ENCODE measurements at places on chromosomes 13 and 19.

- DNase-seq: no peak
These were observed 1149.1 kb upstream of the PRR20A start for GRCh38 chr13:55991666-55992065.

DNA sequence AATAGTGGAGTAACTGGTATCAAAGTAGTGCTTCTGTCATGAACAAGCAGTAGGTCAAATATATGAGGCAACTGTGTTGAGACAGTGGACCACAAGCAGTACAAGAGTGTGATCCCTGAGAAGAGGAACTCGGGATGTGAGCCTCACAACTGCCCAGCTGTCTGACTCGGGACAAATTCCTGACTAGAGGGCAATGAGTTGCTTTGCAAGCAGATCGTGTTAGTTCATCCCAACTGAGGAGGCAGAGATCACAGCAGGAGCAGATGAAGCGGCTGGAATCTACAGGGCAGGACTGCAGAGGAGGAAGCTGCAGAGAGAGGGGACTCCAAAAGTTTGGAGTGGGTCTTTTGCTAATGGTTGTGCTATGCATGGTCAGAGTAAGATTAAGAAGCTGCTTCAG is 741.1 kb downstream of the DIAPH3 start:
- DNase-seq: no peak

GRCh38 chr13:107721125-107721869 is 494.0 kb downstream of the LIG4 start:
- no peak for DNase-seq

- no peak for DNase-seq
These were observed 16.0 kb downstream of the LSM4 start for GRCh38 chr19:18306888-18307260.

DNA sequence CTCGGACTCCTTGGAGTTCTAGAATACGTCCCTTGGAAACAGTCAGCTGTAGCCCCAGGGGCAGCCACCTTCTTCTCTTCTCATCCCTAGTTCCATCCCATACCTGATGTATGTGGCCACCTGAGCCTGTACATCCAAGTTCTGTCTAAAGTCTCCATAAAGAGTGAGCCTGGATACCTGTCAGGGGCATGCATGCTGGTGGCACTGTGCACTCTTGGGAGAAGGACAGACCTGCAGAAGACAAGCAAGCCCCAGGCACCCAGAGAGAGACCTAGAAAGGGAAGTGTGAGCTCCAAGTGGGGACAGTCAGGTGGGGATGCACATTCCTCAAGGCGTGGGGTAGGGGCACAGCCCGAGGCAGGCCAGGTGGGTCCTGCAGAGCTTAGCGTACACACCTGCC is 21.4 kb downstream of the SIAH3 start:
- no peak for DNase-seq

DNA sequence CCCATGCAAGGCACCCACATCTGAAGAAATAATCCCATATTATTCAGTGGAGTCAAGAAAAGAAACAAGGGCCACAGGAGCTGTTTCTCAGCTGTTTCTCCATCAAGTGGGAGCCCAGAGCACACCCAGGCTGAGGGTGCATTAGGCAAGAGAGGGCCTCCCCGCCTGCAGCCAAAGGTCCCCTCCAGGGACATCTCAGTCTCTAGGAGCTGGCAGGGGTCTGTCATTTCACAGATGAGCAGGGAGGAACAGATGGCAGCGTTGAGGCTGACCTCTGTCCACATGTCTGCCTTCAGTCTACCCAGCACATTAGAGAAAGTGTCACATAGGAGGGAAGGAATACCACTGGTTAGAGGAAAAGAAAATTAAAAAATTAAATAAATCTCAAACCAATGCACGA is 157.7 kb downstream of the ZNF536 start:
- no peak for DNase-seq

DNA sequence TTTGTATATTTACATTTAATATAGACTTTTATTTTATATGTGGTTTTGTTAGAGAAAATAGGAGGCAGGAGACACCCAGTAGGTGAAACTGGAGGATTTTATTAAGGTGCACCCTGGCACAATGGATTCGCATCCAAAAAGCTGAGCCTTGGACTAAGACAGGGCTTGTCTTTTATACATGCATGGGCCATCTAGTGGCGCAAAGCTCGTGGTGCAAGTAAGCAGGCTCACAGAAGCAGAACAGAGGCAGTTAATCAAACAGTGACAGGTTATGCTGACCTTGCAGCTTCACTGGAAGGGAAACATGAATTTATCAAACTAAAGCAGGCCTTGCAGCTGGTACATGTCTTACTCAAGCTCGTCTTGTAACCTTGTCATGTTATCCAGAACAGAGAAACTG is 58.8 kb upstream of the ZNF681 start:
- no peak for DNase-seq

GRCh38 chr13:82963226-82964099 is 918.8 kb downstream of the SLITRK1 start:
- no peak for DNase-seq

DNA sequence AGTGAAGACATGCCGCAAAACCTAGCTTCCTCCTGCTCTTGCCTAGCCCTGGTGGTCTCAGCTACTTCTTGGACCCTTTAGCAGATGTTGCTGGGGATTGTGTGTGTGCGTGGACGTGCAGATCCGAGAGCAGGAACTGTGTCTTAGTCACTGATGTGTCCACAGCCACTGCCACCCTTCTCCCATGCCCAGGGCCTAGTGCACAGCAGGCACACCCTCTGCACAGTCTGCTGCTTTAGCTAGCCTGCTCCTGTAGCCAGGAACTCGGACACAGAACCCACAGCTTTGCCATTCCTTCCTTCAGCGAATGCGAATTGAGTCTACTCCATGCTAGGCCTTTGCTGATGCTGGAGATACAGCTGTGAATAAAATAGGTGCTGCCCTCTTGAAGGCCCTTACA is 2.3 kb downstream of the CLPTM1 start:
- no peak for DNase-seq

GRCh38 chr13:109007946-109008345 is 378.5 kb downstream of the MYO16 start:
- DNase-seq: no peak

- DNase-seq: no peak
These were observed 2.8 kb downstream of the NACC1 start for GRCh38 chr19:13120817-13121216.

GRCh38 chr19:18593367-18594095 is 4.9 kb downstream of the REX1BD start:
- DNase-seq: no peak

- no peak for DNase-seq
These were observed 65.5 kb downstream of the TBC1D4 start for GRCh38 chr13:75416327-75417011.

DNA sequence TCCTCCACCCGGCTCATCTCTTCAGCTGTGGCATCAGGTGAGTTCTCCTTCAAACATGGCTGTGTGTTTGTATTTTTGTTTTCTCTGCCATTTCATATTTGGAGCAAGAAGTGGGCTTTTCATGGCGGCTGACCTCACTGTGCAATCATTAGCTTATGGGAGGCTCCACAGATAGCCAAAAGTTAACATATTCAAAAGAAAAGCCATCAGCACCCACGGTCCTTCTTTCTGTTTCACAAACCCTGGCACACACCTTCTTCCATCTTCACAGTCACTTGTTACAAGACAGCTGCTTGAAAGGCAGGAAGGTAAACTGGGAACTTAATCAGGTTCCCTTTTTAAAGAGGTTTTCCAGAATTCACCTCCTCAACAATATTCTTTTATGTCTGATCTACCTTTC is 69.3 kb upstream of the ATP12A start:
- DNase-seq: no peak

DNA sequence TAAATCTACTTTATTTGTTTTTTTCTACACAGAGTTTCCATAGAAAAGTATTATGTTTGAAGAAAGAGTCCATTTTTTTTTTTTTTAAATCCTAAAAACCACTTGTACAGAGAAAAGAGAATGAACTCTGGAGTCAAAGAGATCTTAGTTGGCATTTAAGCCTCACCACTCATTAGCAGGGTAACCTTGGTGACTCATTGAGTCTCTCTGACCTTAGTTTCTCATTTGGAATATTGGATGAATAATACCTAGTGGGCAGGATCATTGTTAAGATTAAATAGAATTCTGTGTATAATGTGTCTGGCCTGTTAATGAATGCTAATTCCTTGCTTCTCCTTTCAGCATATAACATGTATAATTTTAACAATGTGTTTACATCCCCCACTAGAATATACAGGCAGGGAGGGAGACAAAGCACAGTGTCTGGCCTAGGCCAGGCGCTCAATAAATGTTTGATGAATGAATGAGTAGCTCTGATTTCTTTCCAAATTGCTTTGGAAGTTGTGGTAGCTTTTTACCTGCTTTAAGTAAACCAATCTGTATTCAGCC is 48.7 kb upstream of the MYCBP2 start:
- DNase-seq: no peak

- DNase-seq: no peak
These were observed 423.8 kb downstream of the KLF5 start for GRCh38 chr13:73482556-73482955.

DNA sequence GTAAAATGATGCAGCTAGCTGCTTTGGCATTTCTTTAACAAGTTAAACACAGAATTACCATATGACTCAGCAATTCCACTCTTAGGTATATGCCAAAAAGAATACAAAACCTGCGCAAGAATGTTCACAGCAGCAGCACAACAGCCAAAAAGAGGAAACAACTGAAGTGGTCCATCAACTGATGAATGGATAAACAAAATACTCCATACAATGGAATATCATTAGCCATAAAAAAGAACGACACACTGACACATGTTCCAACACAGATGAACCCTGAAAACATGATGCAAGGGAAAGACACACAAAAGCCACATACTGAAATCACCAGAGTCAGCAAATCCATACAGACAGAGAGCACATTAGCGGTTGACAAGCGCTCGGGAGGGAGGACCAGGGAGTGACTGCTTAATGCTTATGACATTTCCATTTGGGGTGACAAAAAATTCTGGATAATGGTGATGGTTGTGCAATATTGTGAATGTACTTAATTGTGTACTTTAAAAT is 3.0 kb downstream of the PCID2 start:
- DNase-seq: no peak

- peak; percentile 32 for DNase-seq
These were observed 18.9 kb downstream of the VASP start for GRCh38 chr19:45526143-45526542.

- DNase-seq: peak; percentile 2
These were observed 322.8 kb upstream of the EDNRB start for GRCh38 chr13:78241278-78241919.

- peak; percentile 16 for DNase-seq
These were observed 693 bp downstream of the RFXAP start for GRCh38 chr13:36819739-36820090.

DNA sequence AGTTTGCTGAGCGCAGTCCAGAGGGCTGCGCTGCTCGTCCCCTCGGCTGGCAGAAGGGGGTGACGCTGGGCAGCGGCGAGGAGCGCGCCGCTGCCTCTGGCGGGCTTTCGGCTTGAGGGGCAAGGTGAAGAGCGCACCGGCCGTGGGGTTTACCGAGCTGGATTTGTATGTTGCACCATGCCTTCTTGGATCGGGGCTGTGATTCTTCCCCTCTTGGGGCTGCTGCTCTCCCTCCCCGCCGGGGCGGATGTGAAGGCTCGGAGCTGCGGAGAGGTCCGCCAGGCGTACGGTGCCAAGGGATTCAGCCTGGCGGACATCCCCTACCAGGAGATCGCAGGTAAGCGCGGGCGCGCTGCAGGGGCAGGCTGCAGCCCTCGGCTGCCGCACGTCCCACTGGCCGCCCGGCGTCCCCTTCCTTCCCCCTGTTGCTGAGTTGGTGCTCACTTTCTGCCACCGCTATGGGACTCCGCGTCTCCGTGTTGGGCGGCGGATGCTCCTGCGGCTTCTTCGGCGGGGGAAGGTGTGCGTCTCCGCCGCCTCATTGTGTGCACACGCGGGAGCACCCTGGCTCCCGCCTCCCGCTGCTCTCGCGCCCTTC is 772 bp downstream of the GPC6 start:
- peak; percentile 52 for DNase-seq

- no peak for DNase-seq
These were observed 159.5 kb downstream of the RBM26 start for GRCh38 chr13:79246578-79246949.

DNA sequence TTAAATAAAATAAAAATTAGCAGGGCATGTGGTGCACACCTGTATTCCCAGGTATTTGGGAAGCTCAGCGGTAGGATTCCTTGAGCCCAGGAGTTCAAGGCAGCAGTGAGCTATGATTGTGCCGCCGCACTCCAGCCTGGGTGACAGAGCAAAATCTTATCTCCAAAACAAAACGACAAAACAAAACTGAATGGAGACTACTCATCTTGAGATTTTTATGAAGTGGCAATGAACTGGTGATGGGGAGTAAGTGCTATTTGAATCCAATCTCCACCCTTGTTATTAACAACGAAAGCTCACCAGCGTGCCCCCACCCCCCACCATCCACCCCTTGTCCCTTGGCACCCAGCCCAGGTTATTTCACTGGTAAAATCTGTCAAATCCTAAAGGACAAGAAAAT is 45.2 kb upstream of the URI1 start:
- no peak for DNase-seq

DNA sequence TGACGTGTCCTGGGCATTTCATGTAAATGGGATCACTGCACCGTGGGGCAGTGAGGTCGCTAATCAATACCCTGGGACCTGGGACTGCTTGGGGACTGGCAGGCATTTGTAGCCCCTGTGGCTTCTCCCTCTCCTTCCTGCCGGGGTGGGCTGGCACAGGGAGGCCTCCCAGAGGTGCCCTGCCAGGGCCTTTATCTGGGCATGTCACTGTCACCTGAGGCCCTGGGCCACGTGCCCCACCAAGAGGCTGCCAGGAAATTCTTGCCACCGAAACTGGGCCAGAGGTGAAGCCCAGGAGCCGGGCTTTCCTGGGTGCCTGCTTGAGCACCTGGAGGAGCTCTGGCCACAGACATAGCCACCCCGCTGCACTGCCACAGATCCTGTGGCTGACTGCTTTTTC is 1.8 kb upstream of the NMRK2 start:
- DNase-seq: no peak

DNA sequence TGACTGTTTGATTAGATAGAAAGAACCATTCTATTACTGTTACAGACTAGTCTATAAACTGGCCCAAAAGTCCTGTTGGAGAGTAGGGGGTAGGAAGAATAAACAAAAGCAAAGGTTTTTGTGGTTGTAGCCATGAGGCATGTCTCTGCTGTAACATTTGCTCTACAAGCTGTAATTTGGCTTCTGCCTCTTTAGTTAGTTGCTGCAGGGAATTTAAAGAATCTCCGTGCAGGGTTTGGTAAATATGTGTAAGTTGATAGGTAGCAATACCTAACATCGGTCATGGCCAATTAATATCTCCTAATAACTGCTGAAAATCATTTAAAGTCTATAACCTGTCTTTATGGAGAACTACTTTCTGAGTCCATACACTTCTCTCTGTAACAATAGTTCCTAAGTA is 13.0 kb downstream of the FPR3 start:
- no peak for DNase-seq

Measured in hindlimb muscle (tissue), 1 donor.